ENCODE measurements at places on chromosomes 16 and 17.
A peak's percentile ranks its signal among the peaks of the same experiment; 100 is the strongest.

DNA sequence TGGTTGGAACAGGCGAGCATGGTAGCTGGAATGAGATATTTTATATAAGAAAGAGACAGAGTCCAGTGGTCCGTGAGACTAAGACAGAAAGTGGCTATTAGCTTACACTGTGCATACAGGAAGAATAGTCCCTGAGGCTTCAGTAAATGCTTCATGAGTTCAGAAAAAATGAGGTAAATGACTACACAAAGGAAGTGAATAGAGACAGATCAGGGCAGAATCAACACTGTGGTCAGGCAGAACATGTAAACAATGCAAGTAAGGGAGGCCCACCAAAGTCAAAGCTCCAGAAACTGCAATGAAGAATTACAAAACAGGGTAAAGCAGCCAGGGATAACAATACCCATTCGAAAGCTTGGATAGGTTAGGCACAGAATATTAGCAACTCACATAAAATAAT, 4.8 kb downstream of the ABCA10 start:
- no peak for DNase-seq

- no peak for DNase-seq
Measured at GRCh38 chr16:83968891-83969649, 1.0 kb downstream of the NECAB2 start.

DNA sequence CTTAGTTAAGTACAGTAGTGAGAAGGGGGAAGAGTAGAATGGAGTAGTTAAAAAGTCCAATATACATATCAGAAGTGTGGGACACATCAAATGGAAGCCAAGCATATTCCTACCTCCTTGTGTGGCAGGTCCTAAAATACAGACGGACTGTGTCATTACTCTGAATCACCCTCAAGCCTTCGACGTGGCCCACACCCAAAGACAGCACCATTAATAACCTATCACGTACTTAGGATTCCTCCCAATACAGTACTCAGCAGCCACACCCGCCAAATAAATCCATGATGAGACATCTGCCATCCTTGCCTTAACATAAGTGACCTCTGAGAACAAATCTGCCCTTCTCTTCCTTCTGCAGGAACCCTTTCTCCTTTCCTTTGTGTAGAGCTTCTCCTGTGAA, 38.9 kb downstream of the UBE2G1 start:
- no peak for DNase-seq

GRCh38 chr16:79560923-79561322, 39.6 kb downstream of the MAF start:
- DNase-seq = no peak

- DNase-seq = no peak
Measured at GRCh38 chr16:82801361-82801760, 174.6 kb downstream of the CDH13 start.

DNA sequence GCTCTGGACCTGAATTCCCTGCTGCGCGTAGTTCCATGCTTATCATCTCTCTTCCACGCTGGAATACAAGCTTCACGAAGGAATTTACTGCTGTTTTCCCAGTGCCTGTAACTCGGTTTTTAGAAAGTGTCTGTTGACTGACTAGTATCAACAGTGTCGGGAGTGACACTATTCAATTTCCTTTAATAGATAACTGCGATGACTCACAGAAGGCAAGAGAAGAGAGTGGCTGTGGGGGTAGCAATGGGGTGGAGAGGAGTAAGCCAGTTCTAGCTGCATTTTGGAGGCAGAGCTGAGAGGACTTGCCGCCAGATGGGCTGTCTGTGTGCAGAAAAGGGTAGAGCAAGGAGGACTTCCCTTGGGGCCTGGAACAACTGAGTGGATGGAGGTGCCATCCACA, 25.2 kb downstream of the B4GALNT2 start:
- peak; percentile 61 for DNase-seq

- DNase-seq = no peak
Measured at GRCh38 chr17:1056761-1057160, 59.8 kb downstream of the TIMM22 start.

- DNase-seq = peak; percentile 61
Measured at GRCh38 chr17:14121952-14122351, 52.6 kb downstream of the COX10 start.

DNA sequence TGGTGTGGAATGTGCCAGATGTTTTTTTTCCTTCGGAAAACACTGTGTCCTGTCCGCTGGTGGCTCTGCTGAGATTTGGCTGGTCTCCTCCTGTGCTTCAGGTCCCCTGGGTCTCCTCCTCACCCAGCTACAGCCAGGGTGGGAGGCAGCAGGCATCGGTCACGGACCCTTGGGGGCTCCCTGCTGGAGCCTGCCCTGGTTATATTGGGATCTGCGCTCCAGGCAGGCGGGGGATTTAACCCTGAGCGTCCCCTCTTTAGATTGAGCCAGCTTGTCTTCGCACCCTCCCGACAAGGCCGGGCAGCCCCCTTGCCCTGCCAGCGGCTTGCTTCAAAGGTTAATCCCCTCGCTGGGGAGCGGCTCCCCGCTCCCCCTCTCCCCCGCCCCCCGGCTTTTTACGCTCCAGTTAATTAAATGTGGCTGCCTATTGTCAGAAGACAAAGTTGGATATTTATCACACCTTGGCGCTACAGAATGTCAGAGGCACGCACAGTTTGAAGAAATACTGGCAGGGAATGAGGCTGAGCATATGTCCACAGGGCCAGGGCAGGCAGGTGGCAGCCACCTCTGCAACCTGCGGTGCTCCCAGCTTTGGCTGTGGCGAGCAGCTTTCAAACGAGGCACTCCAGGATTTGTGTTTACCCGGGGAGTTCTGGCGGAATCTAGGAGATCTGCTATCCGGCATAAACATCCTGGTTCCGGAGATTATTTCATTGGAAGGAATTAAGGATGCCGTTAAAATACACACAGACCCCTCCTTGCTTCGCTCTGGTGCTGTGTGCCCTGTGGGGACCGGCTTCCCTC, 38.2 kb upstream of the GSE1 start:
- DNase-seq = no peak

GRCh38 chr17:47352848-47353247, 29.1 kb downstream of the EFCAB13 start:
- peak; percentile 76 for DNase-seq

DNA sequence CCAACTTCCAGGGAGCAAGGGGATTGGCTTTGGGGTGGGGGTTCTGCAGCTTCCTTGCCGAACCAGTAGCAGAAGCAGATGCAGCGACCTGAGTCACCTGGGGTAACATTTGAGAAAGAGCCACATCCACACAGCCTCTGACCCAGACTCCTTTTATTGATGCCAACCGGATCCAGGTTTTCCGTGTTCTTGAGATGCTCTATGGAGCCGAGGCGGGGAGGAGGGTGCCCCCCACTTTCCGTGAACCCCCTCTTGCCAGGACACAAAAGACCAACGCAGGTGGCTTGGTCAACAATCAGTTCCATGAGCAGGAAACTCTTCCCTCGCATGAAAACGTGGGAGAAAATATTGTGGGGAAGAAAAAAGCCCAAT, 125.8 kb downstream of the C16orf78 start:
- DNase-seq = no peak

DNA sequence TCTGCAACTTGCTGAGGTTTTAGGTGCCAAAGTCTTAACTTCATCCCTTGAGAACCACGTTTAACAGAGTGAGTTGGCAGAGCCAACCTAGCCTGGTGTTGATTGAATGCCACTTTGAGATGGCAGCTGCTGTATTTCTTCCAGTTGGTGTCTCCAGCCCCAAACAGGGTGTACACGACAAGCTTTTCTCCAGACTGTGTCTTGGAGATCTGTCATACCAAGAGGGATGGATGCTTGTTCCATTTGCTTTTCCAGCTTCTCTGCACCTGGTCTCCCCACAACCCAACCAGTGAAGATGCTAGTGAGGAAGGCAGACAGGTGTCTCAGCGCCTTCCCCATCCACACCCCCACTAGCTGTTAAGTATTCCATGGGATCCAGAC, 141.1 kb upstream of the HS3ST2 start:
- no peak for DNase-seq

DNA sequence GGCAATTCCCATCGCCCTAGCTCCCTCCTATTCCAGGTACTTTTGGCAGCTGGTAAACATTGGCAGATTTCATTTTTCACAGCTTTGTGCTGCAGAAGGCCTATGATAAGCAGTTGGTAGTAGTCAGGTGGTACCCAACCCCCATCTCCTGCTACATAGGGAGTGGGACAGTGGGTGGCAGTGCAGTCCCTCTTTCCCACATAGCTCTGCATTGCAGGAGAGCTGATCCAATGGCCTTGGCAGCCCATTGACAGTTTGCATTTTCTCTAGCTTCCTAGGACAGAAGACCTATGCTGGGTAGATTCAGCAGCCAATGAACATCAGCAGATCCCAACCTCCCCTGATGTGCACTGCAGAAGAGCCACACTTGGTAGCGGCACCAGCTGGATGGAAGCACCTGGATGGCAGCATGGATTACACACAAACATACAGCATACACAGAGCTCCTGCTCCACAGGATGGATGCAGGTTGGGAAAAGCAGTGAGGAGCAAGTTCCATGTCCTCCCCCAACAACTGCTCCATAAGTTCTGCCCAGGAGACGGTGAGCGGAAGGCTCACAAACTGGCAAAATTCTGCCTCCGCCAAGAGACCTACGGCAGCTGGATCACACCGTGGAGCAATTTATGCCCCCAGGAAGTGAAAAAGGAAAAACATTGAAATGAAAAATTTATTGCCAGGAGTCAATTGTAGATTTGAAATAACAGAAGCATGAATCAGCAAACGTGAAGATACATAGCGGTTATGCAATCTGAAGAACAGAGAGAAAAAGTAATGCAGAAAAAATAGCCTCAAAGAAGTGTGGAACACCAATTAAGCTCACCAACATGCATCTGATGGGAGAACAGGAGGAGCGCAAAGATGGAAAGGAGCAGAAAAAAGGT, 95.7 kb downstream of the CACNG1 start:
- DNase-seq = peak; percentile 50

DNA sequence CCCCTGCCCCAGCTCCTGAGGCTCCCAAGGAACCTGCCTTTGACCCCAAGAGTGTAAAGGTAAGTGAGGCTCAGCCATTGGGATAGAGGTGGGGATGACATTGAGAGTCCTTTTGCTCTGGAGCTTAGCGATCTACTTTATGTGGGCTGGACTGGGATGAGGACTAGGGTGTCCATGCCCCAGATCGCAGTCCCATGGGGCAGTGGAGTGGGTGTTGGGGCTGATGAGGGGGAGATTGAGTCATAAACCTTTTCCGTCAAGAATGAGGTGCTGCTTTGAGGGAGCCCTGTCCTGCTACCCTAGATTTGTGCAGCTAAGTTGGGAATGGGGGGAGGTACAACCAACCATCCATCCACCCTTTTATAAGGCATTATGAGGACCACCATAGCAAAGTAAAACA, 351 bp downstream of the MYL4 start:
- no peak for DNase-seq

DNA sequence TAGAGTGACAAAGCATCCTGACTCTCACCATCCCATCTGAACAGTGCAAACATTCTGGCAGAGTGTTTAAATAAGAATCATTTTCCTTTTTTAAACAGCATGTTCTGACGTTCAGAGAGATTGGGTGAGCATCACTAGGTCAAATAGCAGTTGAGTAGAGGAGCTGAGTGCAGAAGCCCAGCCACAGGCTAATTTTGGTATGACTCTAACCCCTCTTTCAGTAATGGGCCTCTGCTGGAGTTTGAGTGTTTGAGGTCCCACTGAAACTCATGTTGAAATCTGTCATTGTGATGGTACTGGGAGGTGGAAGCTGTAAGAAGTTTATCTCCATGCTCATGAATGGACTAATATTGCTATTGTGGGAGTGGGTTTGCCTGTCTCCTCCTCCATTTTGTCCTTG, 194.4 kb downstream of the SALL1 start:
- DNase-seq = no peak

DNA sequence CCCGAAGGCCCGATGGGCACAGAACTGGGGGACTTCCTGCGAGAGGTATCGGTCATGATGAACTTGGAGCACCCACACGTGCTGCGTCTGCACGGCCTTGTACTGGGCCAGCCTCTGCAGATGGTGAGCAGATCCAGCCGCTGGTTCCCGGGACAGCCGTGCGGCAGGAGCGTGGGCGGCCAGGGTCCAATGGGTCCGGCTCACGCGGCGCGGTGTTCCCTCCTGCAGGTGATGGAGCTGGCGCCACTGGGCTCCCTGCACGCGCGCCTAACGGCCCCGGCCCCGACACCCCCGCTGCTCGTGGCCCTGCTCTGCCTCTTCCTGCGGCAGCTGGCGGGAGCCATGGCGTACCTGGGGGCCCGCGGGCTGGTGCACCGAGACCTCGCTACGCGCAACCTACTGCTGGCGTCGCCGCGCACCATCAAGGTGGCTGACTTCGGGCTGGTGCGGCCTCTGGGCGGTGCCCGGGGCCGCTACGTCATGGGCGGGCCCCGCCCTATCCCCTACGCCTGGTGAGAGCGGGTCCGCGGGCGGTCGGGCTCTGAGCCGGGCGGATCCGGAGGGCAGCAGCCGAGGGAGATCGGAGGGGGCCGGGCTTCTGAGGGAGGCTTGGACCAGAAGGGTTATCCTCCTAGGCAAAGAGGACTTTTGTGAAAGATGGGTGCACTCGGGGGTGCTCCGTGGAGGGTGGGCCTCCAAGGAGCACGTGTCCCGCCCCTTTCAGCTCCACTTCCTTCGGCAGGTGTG, 3.0 kb downstream of the TNK1 start:
- DNase-seq = peak; percentile 69

DNA sequence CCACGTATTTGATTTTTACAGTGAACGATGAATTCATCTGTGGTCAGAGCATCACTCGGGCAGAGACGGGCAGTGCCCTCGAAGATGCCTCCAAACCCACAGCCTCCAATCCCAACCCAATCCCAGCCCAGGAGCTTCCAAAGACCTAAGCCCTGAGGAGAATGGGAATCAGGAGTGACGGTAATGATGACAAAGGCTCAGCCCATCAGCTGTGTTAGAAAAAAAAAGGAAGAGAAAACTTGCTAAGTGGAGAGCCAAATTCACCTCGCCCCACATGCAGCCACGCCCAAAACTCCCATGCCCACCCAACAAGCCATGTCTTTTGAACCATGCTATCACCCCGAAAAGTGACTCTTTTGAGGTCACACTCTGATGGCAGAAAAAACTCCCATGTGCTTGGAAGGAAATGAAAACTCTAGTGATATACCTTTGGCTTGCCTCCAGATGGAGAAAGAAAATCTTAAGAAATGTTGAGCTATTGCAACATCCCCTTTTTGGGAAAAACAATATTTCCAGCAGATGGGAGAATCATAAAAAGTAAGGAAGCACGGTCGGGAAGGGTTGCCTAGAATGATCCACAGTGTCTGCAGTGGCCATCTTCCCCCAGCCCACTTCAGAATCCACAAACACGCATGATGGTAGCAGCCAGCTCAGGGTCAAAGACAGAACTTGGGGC, 37.7 kb downstream of the XYLT1 start:
- DNase-seq = no peak

- peak; percentile 28 for DNase-seq
Measured at GRCh38 chr17:66777689-66778225, 57.2 kb upstream of the CACNG5 start.

- no peak for DNase-seq
Measured at GRCh38 chr16:30430428-30430970, 669 bp upstream of the DCTPP1 start.

GRCh38 chr17:61128661-61129115, 271.0 kb upstream of the TBX2 start:
- peak; percentile 28 for DNase-seq

- DNase-seq = peak; percentile 70
Measured at GRCh38 chr17:40556884-40557414, 8.3 kb downstream of the CCR7 start.

- no peak for DNase-seq
Measured at GRCh38 chr16:85552980-85553435, 60.1 kb upstream of the GSE1 start.

GRCh38 chr17:63222655-63223054, 223.5 kb downstream of the CYB561 start:
- peak; percentile 37 for DNase-seq

- peak; percentile 22 for DNase-seq
Measured at GRCh38 chr17:77735566-77736198, 222.8 kb upstream of the TNRC6C start.

- DNase-seq = no peak
Measured at GRCh38 chr17:8729860-8730259, 14.8 kb downstream of the CCDC42 start.
